D341Med (cell line): ENCODE measurements at places on chromosomes 7 and 10.
A peak's percentile ranks its signal among the peaks of the same experiment; 100 is the strongest.

DNA sequence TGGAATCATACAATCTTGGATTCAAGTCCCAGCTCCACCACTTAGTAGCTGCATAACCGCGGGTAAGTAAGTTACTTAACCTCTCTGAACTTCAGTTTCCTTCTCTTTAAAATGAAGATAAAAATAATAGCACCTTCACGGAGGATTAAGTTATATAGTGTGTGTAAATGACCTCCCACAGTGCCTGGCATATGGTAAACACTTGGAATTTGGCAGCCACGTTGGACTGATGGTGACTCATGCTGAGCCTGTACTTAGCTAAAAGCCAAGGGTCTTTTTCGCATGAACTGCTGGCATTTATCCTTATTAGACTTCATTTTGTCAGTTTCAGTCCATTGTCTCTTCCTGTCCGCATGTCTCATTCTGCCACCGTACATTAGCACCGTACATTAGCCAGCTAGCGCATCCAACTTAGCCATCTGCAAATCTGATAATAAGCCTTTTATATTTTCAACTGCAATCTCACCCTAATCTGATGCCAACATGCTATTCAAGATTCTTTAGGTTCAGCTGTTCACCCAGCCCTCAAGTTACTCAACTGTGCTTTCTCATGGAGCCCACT lies 11.2 kb downstream of the SLC13A4 start:
- no peak for DNase-seq

DNA sequence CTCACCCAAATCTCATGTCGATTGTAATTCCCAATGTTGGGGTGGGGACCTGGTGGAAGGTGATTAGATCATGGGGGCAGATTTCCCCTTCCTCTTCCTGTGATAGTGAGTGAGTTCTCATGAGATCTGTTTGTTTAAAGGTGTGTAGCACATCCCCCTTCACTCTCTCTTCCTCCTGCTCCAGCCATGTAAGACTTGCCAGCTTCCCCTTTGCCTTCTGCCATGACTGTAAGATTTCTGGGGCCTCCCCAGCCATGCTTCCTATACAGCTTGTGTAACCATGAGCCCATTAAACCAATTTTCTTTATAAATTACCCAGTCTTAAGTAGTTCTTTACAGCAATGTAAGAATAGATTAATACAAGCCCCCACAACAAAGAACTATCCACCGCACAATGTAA lies 109.9 kb upstream of the JAZF1 start:
- DNase-seq, result no peak

DNA sequence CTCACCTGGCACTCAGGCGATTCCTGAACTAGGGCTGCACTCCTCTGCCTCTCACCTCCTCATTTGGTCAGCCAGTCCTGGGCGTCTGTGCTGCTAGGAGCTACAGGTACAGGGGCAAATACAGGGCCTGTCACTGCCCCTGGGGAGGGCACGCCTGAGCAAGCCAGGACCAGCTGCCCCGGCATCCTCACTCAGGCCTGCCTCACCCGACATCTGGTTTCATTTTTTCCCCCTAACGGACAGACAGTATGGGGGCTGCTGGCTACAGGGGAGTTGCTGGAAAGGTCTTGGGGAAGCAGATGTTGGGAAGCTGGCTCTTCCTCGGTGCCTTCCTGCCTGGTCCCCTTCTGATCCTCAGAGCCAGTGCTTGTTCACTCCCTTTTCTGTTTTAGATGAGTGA lies 77.3 kb upstream of the PPIF start:
- no peak for DNase-seq

DNA sequence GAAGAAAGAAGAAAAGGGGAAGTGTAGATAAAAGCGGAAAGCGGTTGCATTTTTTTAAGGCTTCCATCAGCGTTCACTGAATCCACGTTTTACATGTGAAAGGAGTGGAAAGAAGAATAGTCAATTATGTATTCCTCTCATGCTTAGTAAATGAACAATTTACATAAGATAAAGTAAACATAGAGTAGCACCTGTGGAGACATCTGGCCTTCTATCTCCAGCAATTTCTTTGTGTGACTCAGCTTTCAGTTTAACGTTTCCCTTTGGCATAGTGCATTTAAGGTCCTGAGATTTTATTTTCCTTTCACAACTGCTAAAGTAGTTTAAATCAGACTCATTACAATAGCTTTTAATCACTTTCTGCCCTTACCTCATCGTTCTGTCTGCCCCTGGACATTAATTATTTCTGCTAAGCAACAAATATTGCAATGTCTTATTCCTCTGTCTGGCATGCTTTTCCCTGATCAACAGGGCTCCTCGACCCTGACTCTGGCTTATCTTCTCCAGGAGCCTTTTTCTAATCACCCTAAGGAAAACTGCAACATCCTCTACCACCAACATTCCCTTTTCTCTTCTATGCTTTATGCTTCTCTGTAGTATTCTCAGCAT lies 383.5 kb upstream of the VWC2 start:
- DNase-seq, result no peak

DNA sequence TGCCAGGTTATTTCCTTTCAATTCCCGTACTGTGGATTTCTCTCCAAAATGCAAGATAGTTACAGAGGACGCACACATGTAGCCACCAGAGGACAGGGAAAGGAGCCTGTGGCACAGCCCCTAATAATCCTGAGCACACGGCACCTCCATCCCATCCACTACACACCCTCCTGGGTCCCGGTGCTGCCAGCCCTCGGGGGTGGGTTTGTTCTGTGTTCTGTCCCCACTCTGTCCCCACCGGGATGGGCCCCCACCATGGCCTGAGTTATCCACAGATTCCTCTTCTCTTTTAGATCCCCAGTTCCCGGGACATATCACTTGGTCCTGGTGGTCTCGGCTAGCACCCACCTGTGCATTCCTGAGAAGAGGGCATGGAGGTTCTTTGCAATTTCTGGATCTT lies 196.9 kb upstream of the PPP2R2D start:
- no peak for DNase-seq

DNA sequence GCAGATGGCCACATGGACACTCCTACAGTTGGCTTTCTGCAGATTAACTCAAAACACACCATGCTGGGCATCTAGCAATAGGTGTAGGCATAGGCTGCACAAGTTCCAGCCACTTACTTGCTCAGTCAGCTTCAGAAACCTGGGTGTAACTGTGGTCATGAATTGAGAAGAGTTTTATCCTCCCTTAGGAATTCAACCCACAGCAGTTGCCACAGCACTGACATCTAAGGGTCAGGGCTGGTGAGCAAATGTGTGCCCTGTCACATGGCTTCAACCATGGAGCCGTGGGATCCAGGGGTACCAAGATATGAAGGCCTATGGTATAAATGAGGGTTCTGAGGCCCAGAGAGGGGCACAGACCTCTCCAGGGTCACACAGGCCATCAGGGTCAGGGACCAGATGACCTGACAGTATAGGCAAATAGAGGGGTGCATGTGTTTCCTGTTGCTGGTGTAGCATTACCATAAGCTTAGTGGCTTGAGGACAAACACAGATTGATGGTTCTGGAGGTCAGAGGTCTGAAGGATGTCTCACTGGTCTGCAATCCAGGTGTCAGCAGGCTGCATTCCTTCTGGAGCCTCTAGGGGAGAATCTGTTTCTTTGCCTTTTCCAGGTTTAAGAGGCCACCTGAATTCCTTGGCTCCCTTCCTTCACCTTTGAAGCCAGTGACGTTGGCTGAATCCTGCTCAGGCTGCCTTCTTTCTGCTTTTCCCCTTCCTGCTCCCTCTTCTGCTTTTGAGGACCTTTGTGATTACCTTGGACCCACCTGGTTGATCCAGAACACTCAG lies 24.1 kb downstream of the MINDY4 start:
- no peak for DNase-seq

- no peak for DNase-seq
These were observed 105.9 kb upstream of the SH2B2 start for GRCh38 chr7:102180727-102181126.

GRCh38 chr10:132964231-132964630 lies 21.9 kb upstream of the CFAP46 start:
- no peak for DNase-seq

- no peak for DNase-seq
These were observed 32.0 kb upstream of the STRIP2 start for GRCh38 chr7:129401967-129402860.

- no peak for DNase-seq
These were observed 22.5 kb upstream of the CHRM2 start for GRCh38 chr7:136845899-136846465.

- no peak for DNase-seq
These were observed 572.0 kb downstream of the SUGCT start for GRCh38 chr7:40706829-40707228.

- DNase-seq, result no peak
These were observed 322.6 kb downstream of the TFEC start for GRCh38 chr7:115708013-115708341.

DNA sequence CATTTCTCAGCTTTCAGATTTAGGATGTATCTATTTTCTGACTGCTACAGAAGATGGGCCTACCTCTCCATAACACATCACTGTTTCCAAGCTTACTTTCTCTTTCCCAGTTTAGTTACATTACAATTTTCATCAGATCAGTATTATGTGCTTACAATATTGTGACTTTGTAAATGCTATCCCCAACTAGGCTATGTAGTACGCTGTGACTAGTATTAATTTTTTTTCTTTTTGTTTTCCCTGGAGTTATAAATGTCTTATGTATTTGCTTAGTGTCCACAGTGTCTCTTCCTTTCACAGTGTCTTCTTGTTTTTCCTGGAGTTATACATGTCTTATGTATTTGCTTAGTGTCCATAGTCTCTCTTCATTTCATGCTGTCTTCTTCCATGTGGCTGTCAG lies 188.9 kb downstream of the PTPRN2 start:
- no peak for DNase-seq

DNA sequence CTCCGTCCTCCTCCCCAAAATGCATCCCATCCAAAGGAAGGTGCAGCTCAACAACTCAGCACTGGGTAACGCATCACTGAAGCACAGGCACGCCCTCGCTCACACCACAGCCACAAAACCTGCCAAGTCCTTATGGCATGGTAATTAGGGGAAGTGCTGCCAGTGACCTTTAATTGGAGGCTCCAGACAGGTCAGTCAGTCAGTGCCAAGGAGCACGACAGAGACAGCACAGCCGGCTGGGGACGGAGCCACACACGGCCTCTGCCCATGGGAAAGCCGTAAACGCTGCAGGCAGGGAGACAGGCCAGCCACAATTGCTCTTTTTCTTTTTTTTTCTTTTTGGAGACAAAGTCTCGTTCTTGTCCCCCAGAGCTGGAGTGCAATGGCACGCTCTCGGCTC lies 146.5 kb downstream of the MAD1L1 start:
- DNase-seq, result no peak

- peak; percentile 50 for DNase-seq
These were observed 256.1 kb upstream of the C7orf33 start for GRCh38 chr7:148334441-148334956.

- no peak for DNase-seq
These were observed 352.2 kb downstream of the PRPF18 start for GRCh38 chr10:13938950-13939349.

DNA sequence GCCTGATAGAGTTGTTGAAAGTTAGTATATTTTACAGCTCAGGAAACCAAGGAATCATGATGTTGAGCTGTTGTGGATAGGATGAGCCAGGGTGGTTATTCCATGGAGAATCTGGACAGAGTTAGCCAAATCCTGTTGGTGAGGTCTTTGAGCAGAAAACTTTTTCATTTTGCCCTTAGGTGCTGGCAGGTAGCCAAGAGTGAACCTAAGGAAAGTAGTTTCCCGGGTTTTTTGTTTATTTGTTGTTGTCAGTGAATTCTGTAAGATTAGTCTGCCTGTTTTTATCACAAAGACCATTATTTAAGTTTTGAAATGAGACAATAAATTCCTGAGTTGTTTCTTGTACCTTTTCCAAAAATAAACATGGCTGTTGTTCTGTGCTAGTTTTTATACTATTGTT lies 61.0 kb downstream of the GALNT11 start:
- DNase-seq, result no peak
